ENCODE measurements at places on chromosomes 2 and 18. TPM values are rescaled to one million over a fixed set of nuclear protein-coding genes. Genes with fewer than 3 reads are reported as not detected.

The ARHGEF33 gene
- total RNA-seq: 0.49 TPM

DNA sequence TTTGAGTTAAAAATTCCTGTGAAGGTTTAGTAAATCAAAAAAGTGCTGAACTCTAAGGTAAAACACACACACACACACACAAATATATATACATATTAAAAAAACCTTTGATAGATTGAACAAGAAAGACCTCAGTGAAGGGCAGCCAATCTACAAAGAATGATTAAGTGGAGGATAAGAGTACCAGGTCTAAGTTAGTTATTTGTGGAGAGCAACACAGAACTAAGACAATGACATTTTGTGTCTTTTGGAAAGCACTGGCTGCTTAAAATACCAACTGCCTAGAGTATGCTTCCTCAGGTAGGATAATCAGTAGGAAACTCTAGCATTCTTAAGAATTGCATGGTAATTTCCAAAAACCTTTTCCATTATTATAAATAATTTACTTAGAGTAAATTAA is 481.4 kb upstream of the SYT4 start:
- H3K4me1 ChIP-seq: no peaks in the 10 kb centered on the region
- H3K27me3 ChIP-seq: no peaks in the 10 kb centered on the region
- DNase-seq: no peak
- H3K27ac ChIP-seq: no peak overlapping the region
- no peak overlapping the region for H3K4me3 ChIP-seq

The CTAGE1 gene
- not detected for total RNA-seq

The MROH2A gene
- not detected for total RNA-seq

DNA sequence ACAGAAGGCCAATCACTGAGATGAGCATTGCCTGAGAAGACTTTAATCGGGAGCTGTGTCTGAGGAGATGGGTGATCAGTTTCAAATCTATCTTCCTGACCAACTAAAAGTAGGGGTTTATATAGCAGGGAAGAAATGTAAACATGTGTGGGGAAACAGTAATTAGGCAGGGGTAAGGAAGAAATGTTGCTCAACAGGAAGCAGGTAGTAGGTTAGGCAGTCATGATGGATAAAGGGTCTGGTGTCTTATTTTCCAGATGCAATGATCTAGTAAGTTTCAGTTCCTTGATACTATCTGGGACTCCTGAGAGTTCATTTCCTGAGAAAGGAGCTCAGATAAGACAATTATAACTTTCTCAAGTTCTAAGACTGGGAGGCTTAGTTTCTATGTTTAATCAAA is 33.8 kb upstream of the DNAJC10 start:
- peaks cover 6% of the 10 kb centered on the region for H3K27me3 ChIP-seq
- H3K4me3 ChIP-seq: no peak overlapping the region
- no peaks in the 10 kb centered on the region for H3K4me1 ChIP-seq
- no peak overlapping the region for H3K27ac ChIP-seq
- no peak for DNase-seq
- no peaks in the 10 kb centered on the region for H3K36me3 ChIP-seq

- no peak overlapping the region for H3K27ac ChIP-seq
- DNase-seq: no peak
- H3K4me3 ChIP-seq: no peak overlapping the region
- H3K36me3 ChIP-seq: no peaks in the 10 kb centered on the region
- H3K27me3 ChIP-seq: no peaks in the 10 kb centered on the region
Measured at GRCh38 chr2:190571686-190572085, 37.2 kb upstream of the NEMP2 start.

The HOXD12 gene
- not detected for total RNA-seq

- peak; percentile 95 for DNase-seq
- no peaks in the 10 kb centered on the region for H3K27me3 ChIP-seq
- H3K4me3 ChIP-seq: peak overlapping the region; percentile 16
- no peaks in the 10 kb centered on the region for H3K36me3 ChIP-seq
Measured at GRCh38 chr2:218286570-218287459, 5.5 kb downstream of the TMBIM1 start.

The KANSL1L gene
- total RNA-seq: 24.5 TPM

DNA sequence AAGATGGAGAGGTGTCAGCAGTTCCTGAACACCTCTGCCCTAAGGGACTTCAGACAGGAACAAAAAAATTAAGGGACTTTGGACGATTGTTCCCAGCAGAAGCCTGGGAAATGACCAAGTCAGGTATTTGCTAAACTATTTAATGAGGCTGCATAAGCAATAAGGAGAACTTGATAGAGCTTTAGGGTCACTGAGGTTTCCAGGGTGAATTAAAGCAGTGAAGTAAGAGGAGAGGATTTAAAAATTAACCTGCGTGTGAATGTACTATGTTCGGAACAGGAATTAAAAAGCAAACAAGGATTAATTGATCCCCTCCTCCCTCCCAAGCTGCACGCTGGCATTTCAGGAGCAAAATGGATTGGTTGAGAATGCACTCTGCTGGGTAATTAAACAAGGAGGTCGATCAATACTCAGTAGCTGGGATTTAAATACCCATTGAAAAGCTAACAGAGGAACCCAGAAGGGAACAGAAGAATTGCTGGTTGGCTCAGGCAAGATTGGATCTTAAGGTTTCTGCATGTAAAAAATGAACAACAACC is 157.2 kb downstream of the RNF152 start:
- H3K27me3 ChIP-seq: no peaks in the 10 kb centered on the region
- peaks cover 31% of the 10 kb centered on the region for H3K4me1 ChIP-seq
- no peak overlapping the region for H3K27ac ChIP-seq
- H3K36me3 ChIP-seq: no peaks in the 10 kb centered on the region

The LOXL3 gene
- 12.1 TPM for total RNA-seq

GRCh38 chr2:82498777-82499443 is 1960.2 kb downstream of the SUCLG1 start:
- no peak overlapping the region for H3K27ac ChIP-seq
- no peaks in the 10 kb centered on the region for H3K27me3 ChIP-seq
- no peaks in the 10 kb centered on the region for H3K4me1 ChIP-seq
- no peak for DNase-seq
- no peak overlapping the region for H3K4me3 ChIP-seq

GRCh38 chr2:108588070-108588668 is 53.9 kb downstream of the LIMS1 start:
- H3K27me3 ChIP-seq: no peaks in the 10 kb centered on the region
- peak overlapping the region; percentile 82 for H3K27ac ChIP-seq
- DNase-seq: no peak
- no peaks in the 10 kb centered on the region for H3K36me3 ChIP-seq
- peaks cover 56% of the 10 kb centered on the region for H3K4me1 ChIP-seq

DNA sequence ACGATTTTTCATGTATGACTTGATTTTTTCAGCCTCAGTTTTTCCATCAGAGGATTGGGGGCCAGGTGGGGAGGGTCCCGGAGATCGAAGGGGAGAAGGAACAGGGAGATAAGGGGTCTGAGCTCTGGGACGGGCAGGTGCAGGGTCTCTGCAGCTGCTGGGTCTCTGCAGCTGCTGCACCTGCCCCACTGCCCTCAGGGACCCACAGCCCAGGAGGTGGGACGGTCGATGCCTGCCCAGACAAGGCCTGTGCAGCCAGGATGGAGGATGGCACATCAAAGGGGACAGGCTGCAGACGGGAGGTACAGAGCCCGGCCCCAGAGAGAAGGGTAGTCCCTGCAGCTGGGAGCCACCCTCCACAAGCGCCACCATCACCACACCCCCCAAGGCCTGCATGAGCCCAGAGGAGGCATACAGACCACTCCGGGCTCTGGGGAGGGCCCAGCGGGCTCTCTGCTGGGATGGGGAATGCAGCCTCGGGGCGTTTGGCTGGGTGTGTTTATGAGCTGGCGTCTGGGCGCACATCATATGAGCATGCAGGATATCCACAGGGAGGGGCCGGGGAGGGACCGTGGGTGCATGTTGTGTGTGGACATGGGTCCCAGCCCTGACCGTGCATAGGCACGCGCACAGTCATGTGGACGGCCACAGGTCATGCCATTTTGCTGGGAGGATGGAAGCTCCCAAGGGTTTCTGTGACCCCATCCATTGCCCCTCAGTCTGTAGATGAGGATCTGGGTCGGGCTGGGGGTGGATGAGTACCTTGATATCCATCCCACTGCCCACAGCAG is 34.9 kb upstream of the GPC1 start:
- DNase-seq: no peak
- H3K4me3 ChIP-seq: no peak overlapping the region
- H3K27ac ChIP-seq: no peak overlapping the region

The GLI2 gene
- total RNA-seq: 0.78 TPM

The ARHGEF4 gene
- total RNA-seq: 8.1 TPM

- no peaks in the 10 kb centered on the region for H3K36me3 ChIP-seq
- H3K27me3 ChIP-seq: no peaks in the 10 kb centered on the region
- no peaks in the 10 kb centered on the region for H3K4me1 ChIP-seq
- no peak for DNase-seq
- H3K27ac ChIP-seq: no peak overlapping the region
- no peak overlapping the region for H3K4me3 ChIP-seq
Measured at GRCh38 chr2:46068636-46069035, 228.6 kb upstream of the EPAS1 start.

DNA sequence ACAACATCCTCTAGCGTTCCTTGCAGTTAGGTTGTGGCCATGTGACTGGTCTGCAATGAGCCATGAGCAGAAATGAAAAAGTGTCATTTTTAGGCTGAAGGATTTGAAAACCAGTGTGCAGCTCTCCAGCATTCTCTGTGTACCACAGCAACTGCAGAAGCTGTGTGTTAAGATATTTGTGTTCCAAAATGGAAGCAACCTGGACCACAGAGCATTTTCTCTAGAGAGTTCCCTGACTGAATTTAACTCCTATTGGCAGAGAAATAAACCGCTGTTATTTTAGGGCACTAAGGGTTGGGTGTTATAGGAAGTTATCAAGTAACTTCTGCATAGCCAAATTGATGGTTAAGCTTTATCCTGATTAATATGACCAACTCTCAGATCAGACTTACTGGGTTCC is 257.2 kb upstream of the THUMPD2 start:
- H3K4me3 ChIP-seq: no peak overlapping the region
- no peak for DNase-seq
- H3K36me3 ChIP-seq: no peaks in the 10 kb centered on the region
- H3K4me1 ChIP-seq: no peaks in the 10 kb centered on the region
- H3K27ac ChIP-seq: no peak overlapping the region

The ONECUT2 gene
- 0.14 TPM for total RNA-seq

DNA sequence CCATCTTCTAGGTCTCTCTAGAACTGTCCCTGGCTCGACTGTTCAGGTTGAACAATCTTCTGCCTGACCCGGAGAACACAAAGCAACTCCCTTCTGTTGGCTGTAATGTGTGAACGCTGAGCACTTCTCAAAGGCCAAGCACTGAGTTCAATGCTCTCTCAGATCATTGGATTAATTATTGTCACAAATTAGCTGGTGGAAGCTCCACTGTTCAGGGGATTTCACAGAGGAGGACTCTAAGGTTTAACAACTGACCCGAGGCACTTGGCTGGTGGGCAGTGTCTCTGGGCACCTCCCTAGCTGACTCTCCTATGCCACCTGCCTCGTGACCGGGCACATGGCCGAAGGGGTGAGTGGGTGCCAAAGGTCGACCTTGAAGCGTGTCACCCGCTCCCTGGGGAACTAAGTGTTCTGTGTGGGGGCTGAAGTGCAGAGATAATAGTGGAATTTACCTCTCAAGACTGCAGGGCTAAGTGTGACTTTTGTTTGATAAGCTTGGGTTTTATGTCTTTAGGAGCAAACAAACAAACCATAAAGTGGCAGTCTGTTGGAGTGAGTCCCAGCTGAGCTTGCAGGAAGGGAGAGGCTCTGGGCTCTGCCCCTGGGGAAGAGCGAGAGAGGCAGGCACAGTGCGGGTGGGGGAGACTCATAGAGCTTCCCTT is 64.8 kb downstream of the BCL2L11 start:
- no peak overlapping the region for H3K27ac ChIP-seq
- H3K4me1 ChIP-seq: no peaks in the 10 kb centered on the region
- no peak overlapping the region for H3K4me3 ChIP-seq

The RGPD3 gene
- total RNA-seq: 0.11 TPM

DNA sequence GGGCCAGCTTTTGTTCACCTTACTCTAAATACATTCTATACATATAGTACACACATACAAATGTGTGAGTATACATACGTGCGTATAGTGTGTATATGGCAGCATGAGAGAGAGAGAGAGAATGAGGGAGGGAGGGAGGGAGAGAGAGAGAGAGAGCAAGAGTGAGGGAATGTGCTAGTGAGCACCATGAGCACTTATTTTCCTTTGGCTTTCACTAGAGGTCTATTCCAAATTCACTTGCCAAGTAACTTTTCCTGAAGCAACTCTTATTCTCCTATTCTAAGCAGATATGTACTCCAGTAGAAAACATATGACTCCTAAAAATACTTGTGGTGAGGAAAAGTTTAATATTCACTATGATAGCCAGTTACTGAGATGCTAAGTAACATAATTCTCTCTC is 85.7 kb downstream of the COBLL1 start:
- DNase-seq: no peak
- no peak overlapping the region for H3K4me3 ChIP-seq
- H3K4me1 ChIP-seq: peaks cover 24% of the 10 kb centered on the region

GRCh38 chr2:203777030-203777429 is 70.6 kb downstream of the CD28 start:
- H3K4me1 ChIP-seq: peaks cover under 1% of the 10 kb centered on the region
- H3K27me3 ChIP-seq: no peaks in the 10 kb centered on the region
- DNase-seq: no peak

The POTEC gene
- total RNA-seq: not detected

DNA sequence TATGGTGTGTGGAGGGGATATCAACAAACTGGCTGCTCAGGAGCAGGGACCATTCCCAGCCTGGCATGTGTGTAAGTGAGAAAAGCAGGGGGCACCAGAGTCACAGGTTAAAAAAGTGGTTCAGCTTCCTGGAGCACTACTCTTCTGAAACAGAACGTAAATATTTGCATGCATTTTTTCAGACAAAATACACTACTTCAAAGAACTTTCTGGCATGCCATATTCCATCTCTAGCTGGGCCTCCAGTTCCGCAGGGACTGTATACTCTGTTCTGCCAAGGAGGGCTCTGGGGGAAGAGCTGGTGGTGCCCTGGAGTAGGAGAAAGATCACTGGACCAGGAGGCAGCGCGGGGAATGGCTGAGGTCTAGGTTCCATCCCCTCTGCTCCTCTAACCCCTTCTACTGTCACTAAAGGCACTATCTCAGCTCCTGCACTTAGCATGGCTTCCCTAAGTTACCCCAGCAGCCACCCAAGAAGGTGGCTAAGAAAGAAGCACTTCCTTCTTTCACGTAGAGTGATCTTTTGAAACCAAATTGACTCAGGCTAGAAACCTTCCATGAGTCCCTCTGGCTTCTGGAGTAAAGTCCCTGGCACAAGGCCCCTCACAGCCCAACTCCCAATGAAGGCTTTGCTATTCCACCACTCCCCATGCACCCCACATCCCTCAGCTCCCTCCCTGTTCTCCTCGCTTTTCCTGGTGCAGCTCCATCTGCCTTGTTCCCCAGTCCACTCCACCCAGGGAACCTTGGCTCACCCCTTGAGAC is 57.6 kb upstream of the CABLES1 start:
- no peak overlapping the region for H3K27ac ChIP-seq
- H3K36me3 ChIP-seq: no peaks in the 10 kb centered on the region
- no peak overlapping the region for H3K4me3 ChIP-seq
- no peaks in the 10 kb centered on the region for H3K27me3 ChIP-seq
- H3K4me1 ChIP-seq: no peaks in the 10 kb centered on the region

The G6PC2 gene
- total RNA-seq: not detected
